ENCODE measurements at places on chromosomes 7 and 10. TPM values are rescaled to one million over a fixed set of nuclear protein-coding genes. Genes with fewer than 3 reads are reported as not detected.

The HYAL4 gene
- not detected for total RNA-seq

DNA sequence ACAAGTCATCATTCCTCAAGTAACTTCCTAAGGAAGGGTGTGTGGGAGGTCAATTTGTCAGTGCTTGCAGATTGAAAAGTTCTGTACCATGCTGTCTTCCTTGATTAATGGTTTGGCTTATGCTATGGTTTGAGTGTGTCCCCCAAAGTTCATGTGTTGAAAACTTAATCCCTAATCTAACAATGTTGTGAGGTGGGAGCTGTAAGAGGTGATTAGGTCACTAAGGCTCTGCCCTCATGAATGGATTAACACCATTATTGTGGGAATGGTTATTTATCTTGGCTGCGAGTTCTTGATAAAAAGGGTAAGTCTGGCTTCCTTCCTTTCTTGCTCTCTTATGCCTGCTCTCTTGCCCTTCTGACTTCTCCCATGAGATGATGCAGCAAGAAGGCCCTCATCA, 29.3 kb upstream of the TMEM229A start:
- DNase-seq: no peak

The RPEL1 gene
- total RNA-seq: not detected

- DNase-seq: peak; percentile 77
These were observed 8.2 kb upstream of the STARD3NL start for GRCh38 chr7:38169847-38170246.

GRCh38 chr10:77501152-77501845, 136.3 kb downstream of the KCNMA1 start:
- no peak for DNase-seq

- DNase-seq: no peak
These were observed 78.5 kb upstream of the INSIG1 start for GRCh38 chr7:155219154-155219531.

GRCh38 chr10:85976267-85976793, 390.3 kb downstream of the GRID1 start:
- DNase-seq: no peak

The CPXM2 gene
- total RNA-seq: not detected

DNA sequence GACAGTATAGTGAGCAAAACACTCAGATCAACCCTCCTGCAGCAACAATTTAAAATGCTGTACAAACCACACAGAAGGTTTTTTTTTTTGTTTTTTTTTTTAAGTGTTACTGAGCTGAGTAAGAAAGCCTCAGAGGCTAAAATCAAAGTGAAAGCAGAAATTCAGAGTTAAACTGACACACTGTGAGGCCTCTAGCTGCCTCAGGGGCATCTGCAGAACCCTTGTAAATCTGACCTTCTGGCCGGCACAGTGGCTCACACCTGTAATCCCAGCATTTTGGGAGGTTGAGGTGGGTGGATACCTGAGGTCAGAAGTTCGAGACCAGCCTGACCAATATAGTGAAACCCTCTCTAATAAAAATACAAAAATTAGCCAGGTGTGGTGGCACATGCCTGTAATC, 7.4 kb upstream of the GNA12 start:
- no peak for DNase-seq

DNA sequence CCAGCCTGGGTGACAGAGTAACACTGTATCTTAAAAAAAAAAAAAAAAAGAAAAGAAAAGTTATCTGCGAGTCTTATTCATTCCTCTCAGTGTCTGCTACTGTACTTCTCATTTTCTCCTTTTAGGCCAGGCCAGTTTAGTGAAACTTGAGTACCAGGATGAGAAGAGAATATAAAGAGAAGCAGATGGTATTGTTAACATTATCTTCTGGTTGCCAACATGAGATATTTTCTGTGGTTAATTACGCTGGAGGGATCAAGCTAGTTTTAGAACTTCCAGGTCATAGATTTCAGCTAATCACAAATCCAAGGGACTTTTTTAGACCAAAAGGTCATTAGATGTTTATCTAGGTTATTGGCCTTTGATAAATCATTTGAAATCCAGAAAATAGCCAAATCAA, 252.6 kb upstream of the SMIM30 start:
- DNase-seq: no peak

DNA sequence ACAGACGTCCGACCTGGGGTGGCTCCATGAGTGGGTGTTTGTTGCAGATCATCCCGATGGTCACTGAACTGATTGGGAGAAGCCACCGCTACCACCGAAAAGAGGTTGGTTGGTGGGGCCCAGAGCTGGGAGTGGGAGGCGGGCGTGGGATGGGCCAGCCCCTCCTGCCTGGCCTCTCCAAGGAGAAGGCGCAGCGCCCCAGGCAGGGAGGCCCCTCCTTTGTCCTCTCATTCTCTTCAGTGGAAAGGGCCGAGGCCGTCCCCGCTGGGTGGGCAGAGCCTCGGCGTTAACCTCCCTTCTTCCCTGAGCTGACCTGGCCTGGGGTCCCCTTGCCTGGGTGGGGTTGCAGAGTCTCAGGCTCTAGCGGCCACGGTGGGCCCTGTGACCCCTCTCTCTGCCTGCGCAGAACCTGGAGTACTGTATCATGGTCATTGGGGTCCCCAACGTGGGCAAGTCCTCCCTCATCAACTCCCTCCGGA, 5.2 kb downstream of the MTG1 start:
- DNase-seq: no peak

GRCh38 chr7:92631067-92631849, 41.1 kb upstream of the FAM133B start:
- no peak for DNase-seq

- no peak for DNase-seq
These were observed 7.0 kb downstream of the EBF3 start for GRCh38 chr10:129956876-129957673.

The GPR146 gene
- total RNA-seq: 4.3 TPM

The FOXP2 gene
- 4.3 TPM for total RNA-seq

- DNase-seq: no peak
These were observed 96.4 kb downstream of the PRKG1 start for GRCh38 chr10:51170518-51171245.

The CCL24 gene
- total RNA-seq: not detected

The LHFPL3 gene
- total RNA-seq: not detected

DNA sequence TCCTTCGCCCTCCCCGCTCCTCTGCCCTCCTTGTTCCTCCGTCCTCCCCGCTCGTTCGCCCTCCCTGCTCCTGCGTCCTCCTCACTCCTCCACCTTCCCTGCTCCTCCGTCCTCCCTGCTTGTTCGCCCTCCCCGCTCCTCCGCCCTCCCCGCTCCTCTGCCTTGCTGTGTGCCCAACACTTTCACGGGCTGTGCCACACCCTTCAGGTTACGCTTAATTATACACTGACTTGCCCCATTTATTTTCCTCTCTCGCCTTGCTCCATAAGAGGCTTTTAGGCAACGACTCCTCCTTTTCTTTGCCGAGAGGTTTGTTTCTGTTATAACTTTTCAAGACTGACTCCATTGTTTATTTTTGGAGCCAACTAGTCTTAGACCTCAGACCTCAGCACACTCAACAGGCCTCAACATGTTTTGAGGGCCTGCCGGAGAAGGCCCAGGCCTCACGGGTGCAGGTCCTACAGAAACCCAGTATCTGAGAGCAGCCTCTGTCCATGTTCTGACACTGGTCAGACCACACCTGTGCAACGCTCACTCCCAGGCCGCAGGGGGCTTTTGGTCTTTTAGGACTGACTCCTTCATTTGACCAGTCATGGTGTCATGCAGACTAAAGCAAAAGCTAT, 18.2 kb upstream of the PRKAG2 start:
- DNase-seq: no peak

- no peak for DNase-seq
These were observed 12.9 kb downstream of the TCAF1 start for GRCh38 chr7:143889068-143889467.

Measured in PC-9 (cell line).